M059J (cell line): ENCODE measurements at places on chromosomes 1 and 21. TPM values are rescaled to one million over a fixed set of nuclear protein-coding genes. Genes with fewer than 3 reads are reported as not detected.

GRCh38 chr1:94713472-94714141 is 106.5 kb upstream of the SLC44A3 start:
- peak; percentile 99 for DNase-seq

GRCh38 chr1:11462224-11462923 is 16.6 kb upstream of the DISP3 start:
- DNase-seq, result no peak

GRCh38 chr1:17914131-17914530 is 159.0 kb downstream of the ACTL8 start:
- DNase-seq, result no peak

DNA sequence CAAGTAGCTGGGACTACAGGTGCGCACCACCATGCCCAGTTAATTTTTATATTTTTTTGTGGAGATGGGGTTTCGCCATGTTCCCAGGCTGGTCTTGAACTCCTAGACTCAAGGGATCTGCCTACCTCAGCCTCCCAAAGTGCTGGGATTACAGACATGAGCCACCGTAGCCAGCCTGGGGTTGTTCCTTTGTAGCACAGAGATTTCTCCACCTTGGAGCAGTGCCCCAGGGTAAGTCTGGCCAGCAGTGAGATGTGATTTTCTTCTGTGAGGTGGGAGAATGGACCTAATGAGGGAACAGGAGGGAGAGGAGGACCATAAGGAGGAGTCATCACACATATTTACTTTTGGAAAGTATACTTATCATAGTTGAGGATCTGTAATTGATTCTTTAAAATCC is 61.1 kb upstream of the GADD45A start:
- DNase-seq, result no peak

DNA sequence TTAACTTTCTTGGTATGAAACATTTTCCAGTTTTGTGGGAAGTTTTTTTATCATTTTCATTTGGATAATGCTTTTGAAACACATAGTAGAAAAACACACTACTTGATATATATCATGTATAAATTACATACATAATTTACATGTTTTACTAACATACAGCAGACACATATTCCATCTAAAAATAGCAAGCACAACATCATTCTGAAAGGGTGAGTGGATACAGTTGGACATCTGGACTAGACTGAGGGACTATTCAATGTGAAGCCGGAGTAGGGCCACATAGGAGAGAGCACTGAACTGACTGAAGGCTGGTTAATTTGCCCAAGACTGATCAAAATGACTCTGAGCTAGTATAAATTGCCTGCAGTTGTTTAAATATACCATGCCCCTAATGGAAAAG is 11.7 kb downstream of the CDKN2C start:
- DNase-seq, result peak; percentile 66

GRCh38 chr1:224524679-224525078 is 90.1 kb upstream of the WDR26 start:
- DNase-seq, result peak; percentile 88

- DNase-seq, result peak; percentile 97
These were observed 27.5 kb upstream of the TCEA3 start for GRCh38 chr1:23452011-23452411.

FCGR2B gene
- not detected in 2 replicates for total RNA-seq
